A549 treated with Hydrocortisone at 1 μM for 4 hours (cell line): ENCODE measurements at places on chromosomes 5 and 9. TPM values are rescaled to one million over a fixed set of nuclear protein-coding genes. Genes with fewer than 3 reads are reported as not detected.

Gene WNK2
- total RNA-seq = 5.6 to 6.5 TPM (median 6.4 TPM) in 5 replicates

Gene STPG3
- not detected in 5 replicates for total RNA-seq

Gene PRRT1B
- total RNA-seq = 0.14 to 0.61 TPM (median 0.30 TPM) in 5 replicates

Gene LECT2
- total RNA-seq = not detected in 5 replicates

Gene SQSTM1
- total RNA-seq = 717 to 1,307 TPM (median 840 TPM) in 5 replicates

Gene SHISAL2B
- total RNA-seq = not detected in 5 replicates

Gene RALGPS1
- total RNA-seq = 1.4 to 2.5 TPM (median 2.0 TPM) in 5 replicates

Gene SPATA31D1
- total RNA-seq = not detected in 5 replicates
